ENCODE measurements at places on chromosomes 12 and 14.

DNA sequence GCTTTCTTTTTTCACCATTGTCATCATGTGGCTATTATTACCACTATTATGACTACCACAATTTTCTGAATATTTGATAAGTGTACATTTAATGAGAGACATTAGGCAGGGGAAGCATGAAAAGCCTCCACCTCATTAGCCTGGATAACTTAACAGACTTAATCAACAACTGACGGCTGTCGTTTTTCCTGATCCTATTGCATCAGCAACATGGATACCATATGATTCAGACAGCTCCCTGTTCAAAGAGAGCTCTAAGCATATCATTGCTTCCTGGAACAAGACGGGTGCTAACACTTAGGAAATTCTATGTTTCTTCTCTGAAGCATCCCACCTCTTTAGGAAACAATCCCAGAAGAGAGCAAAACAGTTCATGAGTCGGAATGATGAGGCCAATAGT is 765.2 kb downstream of the NOVA1 start:
- DNase-seq = no peak

DNA sequence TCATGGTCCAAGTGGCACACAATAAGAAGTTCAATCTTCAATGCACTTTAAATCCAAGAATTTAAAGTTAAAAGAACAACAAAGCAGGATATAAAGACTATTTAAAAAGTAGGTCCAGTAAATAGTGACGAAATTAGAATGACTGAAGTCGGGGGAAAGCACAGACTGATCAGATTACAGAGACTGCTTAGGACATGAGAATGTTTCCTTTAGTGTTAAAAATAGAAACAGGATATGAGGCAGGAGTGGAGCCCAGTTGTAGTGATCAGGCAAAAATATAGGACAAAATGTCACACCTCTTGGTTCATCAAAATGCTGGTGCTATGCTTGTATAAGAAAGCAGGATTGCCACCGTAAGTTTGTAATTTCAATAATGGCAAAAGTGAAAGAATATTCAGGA is 52.2 kb upstream of the CD163 start:
- DNase-seq = no peak

DNA sequence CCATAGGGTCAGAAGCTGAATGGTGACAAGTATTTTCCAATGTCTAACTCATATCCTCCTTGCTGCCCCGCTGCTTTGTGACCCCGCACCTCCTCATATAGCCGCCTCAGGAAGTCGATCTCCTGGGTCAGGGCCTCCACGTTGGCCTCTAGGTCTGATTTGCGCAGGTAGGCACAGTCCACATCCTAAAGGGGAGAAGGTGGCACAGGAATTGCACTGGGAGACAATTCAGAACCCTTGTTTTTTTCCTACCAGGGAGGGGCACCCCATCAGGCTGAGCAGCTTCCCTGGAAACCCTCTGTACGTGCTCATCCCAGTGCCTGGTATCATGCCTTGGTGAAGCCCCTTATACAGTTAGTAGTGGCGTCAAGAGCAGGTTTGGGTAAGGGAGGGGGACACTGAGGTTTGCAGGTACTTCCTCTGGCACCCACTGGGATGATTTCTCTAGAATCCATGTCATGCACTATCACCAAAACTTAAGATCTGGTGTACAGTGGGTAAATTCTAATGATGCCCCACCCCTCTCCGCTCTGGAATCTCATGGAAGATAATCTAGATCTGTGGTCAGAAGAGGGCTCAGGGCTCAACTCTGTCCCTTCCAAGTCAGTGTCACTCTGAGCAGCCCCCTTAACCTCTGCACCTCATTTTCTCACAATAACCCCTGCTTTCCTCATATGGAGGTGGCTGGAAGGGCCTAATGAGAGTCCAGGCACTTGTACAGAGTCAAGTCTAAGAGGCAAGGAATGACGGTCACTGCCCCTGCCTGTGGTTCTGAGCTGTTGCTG is 20.1 kb upstream of the KRT86 start:
- DNase-seq = no peak

GRCh38 chr14:39884091-39884490 is 451.9 kb upstream of the FBXO33 start:
- no peak for DNase-seq

All from NCI-H1417 treated with DMSO at 0.1 percent for 48 hours (cell line).